GM18507 (cell line): ENCODE measurements at places on chromosomes 6 and 20.

GRCh38 chr6:46651006-46651405, 1.6 kb downstream of the CYP39A1 start:
- DNase-seq: no peak

- DNase-seq: no peak
Measured at GRCh38 chr6:31558631-31559500, 11.5 kb downstream of the NFKBIL1 start.

DNA sequence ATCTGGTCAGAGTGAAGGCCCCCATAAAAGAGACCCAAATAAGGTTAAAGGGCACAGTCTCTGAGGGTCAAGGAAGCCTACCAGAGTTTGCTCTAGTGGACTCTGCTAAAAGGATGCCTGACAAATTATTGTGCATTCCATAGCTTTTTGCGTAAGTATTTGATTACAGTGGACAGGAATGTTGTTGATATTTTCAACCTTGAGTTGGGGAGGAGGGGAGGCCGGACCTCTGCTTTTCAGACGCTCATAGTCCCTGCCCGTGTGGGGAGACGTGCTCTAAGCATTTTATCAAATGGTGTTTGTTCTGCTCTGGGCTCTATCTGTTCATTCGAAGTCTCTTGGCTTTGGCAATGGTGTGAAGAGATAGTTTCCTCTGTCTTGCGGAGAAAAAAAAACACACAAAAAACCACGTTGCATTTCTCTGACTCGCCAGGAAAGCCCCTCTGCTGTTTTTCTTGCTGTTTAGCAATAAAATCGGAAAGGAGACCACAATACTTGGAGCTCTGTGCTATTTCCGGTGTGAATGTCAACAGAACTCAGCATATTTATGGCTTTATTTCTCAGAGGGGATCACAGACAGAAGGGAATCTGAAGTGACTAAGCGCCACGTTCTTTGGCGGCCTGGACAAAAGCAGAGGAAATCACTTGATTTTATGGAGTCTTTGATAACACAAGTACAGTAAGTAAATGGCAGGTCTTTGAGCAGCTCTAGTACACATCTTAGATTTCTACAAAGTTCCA, 159.8 kb downstream of the ZFP64 start:
- no peak for DNase-seq

DNA sequence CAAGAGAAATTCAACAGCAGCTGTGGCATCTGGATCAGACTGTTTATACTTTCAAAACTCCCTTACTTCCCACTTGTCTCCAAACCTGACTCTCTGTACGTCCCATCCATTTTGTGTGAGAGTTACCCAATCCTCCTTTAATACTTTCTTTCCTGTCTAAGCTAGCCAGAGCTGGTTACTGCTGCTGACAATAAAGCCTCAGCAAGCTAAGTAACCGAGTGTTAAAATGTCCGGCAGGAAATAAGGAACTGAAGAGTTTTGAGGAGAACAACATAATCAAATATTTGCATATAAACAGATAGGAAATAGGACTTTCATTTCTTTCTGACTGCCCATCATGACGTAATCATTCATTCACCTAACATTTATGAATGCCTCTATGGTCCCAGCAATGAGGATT, 11.6 kb downstream of the TMEM30A start:
- no peak for DNase-seq

- no peak for DNase-seq
Measured at GRCh38 chr20:5678777-5679176, 71.4 kb upstream of the SHLD1 start.

GRCh38 chr6:156846845-156847599, 69.8 kb downstream of the ARID1B start:
- no peak for DNase-seq

DNA sequence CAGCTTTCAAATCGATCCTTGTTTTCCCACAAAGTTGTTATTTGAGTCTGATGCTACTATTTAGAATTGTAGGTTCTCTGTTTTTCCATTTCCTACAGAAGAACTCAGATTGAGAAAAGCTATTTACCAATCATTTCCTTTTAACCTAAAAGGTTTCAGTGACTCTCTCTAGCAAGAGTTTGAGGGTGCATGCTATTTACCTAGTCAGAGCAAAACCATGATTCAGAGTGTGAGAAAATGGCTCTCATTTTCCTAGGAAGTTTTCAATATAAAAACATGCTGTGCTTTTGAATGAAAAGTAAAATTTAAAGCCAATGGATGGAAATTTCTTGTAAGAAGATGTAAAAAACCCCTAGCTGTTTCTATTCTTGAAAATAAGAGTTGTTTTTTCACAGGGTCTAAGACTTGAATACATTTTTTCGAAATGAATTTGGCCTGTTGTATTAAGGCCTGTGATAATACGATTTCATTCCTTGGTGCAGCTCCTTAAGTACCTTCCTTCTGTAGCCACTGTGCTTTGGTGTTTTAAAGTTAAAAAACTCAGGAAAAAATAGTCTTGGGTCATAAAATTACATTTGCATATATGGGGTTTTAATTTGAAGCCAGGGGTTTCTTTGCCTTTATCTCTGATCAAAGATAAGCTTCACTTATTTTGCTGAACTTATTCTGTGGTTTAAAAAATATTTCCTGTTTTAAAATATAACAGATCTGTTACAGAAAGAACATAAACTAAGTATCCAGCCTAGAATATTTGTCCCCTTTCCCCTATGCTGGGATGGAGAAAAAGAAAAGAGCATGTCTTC, 18.0 kb upstream of the RSPH3 start:
- DNase-seq: no peak

GRCh38 chr6:158361961-158362669, 49.9 kb downstream of the TULP4 start:
- DNase-seq: no peak

DNA sequence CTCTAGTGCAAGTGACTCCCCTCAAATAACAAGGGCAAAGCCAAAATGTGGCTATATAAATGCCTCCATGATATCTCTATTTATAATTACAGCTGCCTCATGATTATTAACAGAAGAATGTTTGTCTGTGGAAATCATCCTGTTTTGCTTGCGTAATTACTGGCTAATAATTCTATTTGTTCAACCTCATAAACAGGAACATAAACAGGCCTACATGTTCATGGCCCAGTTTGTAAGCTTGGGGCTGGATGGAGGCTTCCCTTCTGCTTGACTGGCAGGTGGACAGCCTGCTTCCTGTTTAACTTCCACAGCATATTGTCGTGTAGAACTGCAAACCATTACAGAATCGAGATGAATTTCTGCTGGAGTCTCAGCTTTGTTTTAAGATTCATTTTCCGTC, 766.0 kb upstream of the MAP3K7 start:
- DNase-seq: no peak

DNA sequence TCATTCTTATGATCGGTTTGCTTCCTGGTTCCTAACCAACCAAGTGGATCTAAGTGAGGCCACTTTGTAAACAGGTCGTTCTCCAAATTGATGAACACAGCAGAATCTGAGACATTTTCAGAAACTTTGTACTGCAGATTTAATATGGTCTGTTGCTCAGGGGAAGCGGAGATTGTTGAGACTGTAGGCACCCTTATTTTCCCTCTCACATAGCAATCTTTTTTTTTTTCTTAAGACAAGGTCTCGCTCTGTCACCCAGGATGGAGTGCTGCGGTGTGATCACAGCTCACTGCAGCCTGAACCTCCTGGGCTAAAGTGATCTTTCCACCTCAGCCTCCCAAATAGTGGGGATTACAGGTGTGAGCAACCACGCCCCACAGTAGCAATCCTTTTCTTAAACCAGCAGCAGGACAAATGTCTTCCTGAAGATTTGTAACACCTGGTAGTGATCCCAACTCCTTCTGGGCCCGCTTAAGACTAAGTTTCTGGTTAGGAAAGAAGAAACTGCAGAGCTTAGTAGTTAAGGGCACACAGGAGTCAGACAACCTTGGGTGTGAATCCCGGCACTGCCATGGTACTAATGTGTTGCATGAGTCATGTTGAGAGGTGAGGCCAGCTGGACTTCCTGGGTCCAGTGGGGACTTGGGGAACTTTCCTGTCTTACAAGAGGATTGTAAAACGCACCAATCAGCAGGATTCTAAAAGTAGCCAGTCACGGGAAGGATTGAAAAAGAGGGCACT, 48.4 kb upstream of the EZR start:
- DNase-seq: no peak

GRCh38 chr20:63119121-63119962, 96.6 kb downstream of the YTHDF1 start:
- DNase-seq: no peak

DNA sequence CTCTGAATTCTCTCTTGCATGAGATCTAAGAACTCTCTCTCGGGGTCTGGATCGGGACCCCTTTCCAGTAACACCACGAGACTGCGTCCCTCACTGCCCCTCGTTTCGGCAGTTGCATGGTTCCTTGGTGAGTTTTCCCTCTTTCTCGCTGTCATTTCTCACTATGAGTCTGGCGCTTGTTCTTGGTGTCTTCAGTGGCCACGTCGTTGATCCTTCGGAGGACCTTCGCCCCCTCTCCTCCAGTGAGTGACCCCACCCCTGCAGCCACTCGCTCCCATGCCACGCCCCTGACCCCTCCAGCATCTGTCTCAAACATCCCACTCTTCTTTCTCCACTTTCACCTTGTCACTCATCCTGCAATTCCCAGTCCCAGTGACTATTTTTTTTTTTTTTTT, 23.0 kb downstream of the SYNJ2 start:
- DNase-seq: no peak

DNA sequence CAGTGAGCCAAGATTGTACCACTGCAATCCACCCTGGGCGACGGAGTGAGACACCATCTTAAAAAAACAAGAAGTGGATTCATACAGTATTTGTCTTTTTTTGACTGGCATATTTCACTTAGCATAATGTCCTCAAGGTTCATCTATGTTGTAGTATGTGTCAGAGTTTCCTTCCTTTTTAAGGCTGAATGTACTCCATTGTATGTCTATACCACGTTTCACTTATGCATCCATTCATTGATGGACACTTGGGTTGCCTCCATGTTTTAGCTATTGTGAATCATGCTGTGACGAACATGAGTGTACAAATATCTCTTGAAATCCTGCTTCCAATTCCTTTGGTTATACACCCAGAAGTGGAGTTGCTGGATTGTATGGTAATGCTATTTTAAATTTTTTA, 28.9 kb upstream of the FAM83D start:
- DNase-seq: no peak

DNA sequence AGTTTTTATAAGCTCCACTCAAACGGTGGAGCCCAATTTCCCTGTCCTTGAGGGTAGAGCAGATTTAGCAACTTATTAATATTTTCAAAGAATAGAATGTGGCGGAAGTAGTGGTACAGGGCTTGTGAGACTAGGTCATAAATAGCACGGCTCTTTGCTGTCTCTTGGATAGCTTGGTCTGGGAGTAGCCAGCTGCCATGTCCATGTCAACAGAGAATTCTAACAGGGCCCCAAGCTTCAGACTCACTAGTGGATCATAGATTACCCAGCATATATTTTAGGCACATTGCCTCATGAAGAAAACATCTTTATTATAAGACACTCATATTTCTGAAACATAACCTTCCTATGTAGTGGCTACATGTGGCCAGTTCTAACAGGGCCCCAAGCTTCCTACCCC, 755.7 kb downstream of the HDGFL1 start:
- DNase-seq: no peak

GRCh38 chr6:16187176-16187575, 51.2 kb upstream of the GMPR start:
- no peak for DNase-seq

DNA sequence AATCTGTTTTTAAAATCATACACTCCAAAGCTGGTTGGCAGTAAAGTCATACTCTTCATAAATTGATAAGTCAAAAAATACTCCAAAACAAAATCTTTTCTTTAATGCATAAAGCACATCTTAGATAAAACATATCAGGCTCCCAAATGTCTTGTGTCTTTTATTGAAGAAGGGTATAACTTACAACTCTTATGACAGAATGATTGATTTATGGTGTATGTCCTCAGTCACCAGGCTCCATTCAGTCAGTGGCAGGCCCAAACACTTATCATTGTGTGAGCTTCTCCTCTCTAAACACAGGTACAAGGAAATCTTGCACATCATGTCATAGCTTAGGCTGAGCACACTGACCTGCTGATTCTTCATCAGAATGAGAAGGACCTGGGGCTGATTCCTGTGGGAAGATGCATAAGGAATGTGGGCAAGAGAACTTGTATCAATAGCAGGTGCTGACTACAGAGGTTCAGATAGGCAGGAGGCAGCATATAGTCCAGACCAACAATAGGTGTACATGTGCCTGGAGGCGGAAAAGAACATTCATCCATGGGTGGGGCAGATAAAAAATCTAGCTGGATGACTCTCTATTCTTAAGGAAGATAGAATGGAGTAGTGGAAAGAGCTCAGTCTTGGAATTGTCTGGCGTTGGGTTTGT, 1.9 kb downstream of the CALHM5 start:
- no peak for DNase-seq

DNA sequence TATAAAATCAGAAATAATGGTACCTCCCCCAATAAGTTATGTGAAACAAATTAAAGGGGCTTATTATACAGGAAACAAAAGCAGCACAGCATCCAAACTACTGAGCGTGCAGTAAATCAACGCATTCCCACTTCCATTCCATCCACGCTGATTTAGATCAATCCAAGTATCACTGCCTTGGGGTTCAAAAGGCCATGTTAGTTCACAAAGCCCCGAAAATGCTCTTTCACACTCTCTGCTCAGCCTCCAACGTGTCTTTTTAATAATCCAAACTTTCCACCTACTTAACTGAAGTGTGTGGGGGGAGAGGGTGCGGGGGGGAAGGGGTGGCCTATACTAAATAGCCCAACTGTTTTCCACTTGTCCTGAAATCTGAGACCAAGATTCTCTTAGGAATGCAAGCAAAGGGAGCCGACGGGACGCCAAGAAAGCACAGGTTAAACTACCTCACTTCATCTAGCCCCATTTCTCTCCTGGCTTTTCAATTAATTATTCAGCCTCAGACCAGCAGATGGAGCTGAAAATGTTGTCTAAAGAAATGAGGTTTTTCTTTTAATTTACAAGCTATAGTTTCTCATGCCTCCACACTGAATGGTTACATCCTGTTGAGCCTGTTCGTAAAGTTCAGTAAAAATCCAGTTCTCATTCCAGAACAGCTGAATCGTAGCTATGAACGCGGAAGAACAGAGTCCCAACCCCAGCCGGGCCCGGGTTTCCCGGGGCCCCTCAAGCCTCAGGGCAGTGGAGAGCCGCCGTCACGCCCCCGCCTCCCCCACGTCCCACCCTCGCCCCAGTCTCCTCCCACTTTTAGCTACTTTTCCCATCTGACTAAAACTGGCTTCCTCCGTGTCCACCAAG, 1.0 kb upstream of the NXT1 start:
- peak; percentile 36 for DNase-seq

GRCh38 chr6:105884426-105884825, 201.7 kb upstream of the PRDM1 start:
- DNase-seq: no peak

GRCh38 chr6:75284632-75285282, at the start of gene TMEM30A:
TSS of gene TMEM30A (minus strand) at chr6:75284792. CDS start at chr6:75284638, 154 bp downstream.
- DNase-seq: peak; percentile 92

GRCh38 chr20:1434571-1435336, 31.9 kb downstream of the NSFL1C start:
- peak; percentile 11 for DNase-seq
